Breast epithelium (tissue), 4 donors: ENCODE measurements at places on chromosomes 2 and 18. TPM values are rescaled to one million over a fixed set of nuclear protein-coding genes. Genes with fewer than 3 reads are reported as not detected.

Gene ZNF396
- total RNA-seq, result 7.8 TPM

Gene CPLX4
- total RNA-seq, result not detected

Gene SERPINB13
- total RNA-seq, result not detected

GRCh38 chr2:224801360-224801759, 85.2 kb upstream of the CCDC195 start:
- no peak overlapping the region for H3K4me3 ChIP-seq
- H3K27me3 ChIP-seq, result no peaks in the 10 kb centered on the region
- H3K36me3 ChIP-seq, result no peaks in the 10 kb centered on the region
- DNase-seq, result no peak
